H7 (cell line): ENCODE measurements at places on chromosomes 6 and 20.

GRCh38 chr6:156859686-156860085 is 82.5 kb downstream of the ARID1B start:
- DNase-seq: no peak

DNA sequence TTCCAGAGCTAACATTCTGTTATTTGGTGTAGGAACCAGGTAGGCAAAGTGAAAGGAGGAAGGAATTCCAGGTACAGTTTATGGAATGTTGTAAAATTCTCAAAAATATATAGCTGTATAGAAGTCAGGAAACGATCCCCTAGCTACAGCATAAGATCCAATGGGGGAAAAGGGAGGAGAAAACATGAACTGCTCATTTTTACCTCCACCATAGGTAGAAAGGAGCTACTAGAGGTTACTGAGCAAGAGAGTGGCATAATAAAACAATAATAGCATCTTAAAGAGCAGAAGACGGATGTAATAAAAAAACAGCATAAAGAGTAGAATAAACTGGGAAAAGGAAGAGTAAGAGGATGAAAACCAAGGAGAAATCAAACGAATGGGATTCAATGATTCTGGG is 26.9 kb downstream of the EPB41L2 start:
- DNase-seq: no peak

DNA sequence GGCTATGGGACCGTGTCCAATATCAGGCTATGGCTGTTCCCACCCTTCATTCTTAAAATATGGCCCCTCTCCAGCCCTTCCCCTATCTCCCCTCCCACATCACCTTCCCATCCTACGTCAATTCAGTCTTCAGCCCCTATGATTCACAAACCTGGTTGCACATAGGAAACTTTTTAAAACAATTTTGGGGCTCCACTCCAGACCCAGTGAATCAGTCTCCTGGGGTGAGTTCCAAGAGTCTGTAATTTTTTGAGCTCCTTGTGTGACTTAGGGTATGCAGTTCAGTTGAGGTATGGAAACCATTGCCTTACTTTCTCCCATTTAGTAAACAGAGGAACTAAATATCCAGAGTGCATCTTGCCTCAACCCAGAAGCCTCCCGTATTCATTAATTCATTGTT is 5.5 kb downstream of the HNF4A start:
- no peak for DNase-seq

- DNase-seq: no peak
These were observed 37.8 kb upstream of the IGF2R start for GRCh38 chr6:159931112-159931511.

DNA sequence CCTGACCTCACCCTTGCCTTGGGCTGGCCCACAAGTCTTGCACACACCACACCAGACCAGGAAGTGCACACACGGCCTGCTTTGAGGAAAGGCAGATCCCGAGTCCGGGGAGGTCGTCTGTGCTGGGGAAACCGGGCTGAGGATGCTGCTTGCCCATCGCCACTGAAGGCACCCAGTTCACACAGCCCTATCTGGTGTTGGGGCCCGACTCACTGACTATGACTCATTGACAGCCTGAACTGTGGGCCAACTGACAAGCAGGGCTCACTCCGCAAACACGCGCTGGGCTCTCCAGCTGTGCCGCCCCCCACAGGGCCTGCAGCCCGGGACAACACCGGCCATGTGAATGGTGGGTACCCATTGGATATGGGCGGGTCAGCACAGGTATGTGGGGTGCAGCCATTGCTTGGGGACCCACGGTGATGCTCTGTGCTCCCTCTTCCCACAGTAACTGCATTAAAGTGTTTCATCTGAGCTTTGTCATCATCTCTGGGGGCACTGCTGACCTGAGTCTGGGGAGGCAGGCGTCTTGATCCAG is 1.6 kb downstream of the SAMD10 start:
- DNase-seq: peak; percentile 42

- no peak for DNase-seq
These were observed at the start of gene PCK1 for GRCh38 chr20:57560554-57561355. Gene PCK1 (plus strand): TSS chr20:57561110. CDS start chr20:57561412, 302 bp downstream.

DNA sequence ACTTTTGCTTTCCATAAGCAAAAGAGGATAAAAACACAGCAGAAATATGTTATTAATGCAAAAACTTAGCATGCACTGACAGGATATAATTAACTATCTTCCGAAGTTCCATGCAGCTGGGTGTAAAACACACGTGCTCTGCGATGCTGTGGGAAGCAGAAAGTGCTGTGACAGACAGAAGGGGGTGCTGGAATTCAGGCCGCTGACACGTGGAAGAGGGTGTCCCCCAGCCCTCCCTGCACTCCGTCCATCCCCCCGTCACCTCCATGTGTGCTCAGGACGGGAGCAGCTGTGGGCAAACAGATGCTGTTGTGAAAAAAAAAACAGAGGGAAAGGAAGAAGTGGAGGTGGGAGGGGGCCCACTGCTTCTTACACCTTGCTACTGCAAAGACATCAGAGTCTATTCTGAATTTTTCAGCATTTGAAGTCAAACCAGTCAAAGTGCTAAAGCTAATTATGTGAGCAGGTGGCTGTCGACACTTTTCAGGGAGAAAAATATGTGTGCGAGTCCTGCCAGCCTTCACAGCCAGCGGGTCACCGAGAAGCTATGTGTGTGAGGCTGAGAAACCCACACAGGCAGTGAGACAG is 175.9 kb upstream of the AFDN start:
- DNase-seq: peak; percentile 51

- no peak for DNase-seq
These were observed 18.6 kb upstream of the NT5E start for GRCh38 chr6:85431271-85431670.

DNA sequence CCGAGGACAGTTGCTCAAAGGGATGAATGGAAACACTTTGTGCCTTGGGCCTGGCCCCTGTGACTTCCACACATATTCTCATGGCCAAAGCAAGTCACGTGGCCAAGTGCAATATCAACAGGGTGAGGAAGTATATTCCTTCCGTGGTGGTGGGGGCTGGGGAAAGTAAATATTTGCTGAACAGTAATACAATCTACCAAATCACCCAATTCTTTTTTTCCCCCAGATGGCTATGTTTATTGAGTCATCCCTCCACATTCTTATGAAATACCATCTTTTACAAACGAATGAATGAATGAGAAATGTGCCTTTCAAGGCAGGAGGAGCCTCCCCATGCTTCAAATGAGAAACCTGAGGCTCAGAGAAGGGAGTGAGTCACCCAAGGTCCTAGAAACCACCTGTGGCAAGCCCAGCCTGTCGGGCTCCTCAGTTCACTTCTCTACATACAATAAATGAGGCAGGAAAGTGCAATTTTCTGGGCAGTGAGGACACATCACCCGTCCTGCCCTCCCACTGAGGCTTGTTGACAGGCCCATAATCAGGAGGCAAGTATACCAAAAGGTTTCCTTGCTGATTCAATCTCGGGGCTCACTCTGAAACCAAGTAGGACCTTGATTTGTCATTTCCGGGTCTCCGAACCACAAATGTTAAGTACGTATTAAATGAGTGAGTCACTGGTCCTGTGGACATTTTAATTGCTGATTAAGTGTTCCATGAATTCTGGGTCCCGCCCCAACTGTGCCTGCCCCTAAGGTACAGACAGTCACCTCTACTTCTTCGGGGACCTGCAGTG is 25.3 kb upstream of the TOP1 start:
- no peak for DNase-seq

GRCh38 chr6:165850434-165851019 is 187.5 kb upstream of the PDE10A start:
- peak; percentile 83 for DNase-seq

GRCh38 chr6:132648356-132648755 is 10.6 kb downstream of the TAAR1 start:
- no peak for DNase-seq

- DNase-seq: no peak
These were observed 33.3 kb upstream of the SLC22A16 start for GRCh38 chr6:110509617-110510241.
